Stimulated activated CD8-positive, alpha-beta memory T cell treated with anti-CD3 and anti-CD28 coated beads, Interleukin-2, amount 100 ng/mL, for 1 hour (primary cell): ENCODE measurements at places on chromosomes 12 and 14.

- no peak for DNase-seq
Measured at GRCh38 chr12:113002676-113003075, 24.4 kb downstream of the OAS2 start.

DNA sequence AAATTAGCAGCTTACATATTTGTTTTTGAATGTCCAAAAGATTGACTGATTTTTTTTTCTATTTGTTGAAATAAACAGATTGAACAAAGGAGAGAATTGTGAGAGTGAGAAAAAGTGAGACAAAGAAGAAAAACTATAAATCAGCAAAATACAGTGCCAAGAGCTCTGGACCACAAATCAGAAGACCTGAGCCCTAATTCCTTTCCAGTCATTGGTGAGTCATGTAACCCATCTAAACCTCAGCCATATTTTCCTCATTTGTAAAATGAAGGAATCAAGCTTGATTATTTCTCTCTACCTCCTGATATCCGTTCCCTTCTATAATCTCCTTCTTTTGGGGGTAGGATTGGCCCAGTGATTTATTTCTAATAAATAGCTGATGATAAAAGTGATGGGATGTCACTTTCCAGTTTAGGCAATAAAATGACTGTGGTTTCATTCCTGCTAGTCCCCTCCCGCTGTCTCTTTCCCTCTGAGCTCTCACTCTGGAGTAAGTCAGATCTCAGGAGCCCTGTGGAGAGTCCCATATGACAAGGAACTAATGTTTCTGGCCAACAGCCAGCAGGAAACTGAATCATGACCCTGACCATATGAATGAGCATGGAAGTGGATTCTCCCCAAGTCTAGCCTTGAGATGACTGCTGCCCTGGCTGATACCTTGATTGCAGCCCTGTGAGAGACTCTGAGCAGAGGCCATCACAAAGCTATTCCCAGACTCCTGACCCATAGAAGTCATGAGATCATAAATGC is 218.9 kb downstream of the ACSS3 start:
- no peak for DNase-seq

- DNase-seq, result no peak
Measured at GRCh38 chr14:55094292-55095157, 34.5 kb upstream of the LGALS3 start.

DNA sequence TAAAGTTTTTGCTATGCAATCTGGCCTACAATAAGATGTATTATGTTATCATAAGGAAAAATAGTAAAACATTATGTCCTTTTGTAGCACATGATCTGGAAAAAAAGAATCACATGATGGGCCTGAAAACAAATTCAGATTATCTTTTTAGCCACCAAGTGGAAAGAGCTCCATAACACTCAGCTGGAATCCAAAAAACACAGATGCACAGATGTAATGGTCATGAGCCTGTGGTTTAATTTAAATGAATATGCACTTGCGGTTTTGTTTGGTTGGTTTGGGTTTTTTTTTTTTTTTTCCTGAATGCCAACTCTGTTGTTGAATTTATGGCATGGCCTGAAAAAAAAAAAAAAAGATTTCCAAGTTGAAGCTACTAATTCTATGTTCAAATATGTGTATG is 4.1 kb downstream of the KCNC2 start:
- DNase-seq, result no peak

GRCh38 chr12:130457215-130457614 is 119.5 kb downstream of the PIWIL1 start:
- DNase-seq, result no peak

DNA sequence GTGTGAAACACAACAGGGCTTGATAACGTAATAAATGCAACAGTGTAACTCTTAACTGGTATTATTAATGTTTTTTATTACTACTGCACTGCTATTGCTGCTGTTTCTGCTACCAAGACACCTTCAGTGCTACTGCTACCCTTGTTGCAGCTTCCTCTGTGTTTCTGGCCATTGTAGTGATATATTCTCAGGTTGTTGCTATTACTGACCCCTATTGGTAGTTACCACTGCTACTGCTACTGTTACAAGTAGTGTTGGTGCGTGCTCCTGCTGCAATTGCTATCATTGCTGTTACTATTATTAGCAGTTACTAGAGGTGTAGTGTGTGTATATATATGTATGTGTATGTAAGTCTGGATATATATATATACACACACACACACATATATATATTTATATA is 87.2 kb upstream of the PTPRB start:
- DNase-seq, result no peak

DNA sequence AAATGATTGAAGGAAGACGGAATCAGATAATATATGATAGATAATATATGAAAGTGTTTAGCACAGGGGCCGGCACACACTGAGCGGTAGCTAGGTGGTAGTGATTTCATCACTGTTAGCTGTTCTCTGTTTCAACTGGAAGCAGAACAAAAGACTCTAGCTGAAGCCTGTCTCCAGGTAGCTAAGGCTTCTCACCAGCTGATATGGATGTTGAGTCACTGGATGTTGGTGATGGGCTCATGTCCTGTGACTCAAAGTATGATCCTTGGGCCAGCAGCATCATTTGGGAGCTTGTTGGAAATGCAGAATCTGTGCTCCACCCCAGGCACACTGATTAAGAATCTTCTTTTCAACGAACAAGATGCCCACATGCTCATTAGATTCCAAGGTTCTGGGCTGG is 21.7 kb upstream of the KCNA5 start:
- no peak for DNase-seq

DNA sequence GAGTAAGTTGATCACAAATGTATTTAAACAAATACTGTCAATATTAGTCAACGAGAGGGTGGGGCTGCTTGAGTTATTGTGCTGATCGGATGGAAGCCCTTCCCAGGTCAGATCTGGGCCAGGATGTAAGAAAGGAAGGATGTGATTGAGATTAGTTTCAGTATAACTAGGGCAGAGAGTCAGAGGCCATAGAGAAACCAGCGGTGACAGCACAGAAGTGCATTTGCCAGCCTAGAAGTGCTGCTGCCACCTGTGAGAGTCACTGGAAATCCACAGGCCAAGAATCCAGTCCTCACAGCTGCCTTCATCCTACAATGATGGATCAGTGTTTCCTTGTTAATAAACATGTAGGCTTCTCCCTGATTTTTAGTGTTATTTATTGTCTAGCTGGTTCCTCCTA is 9.8 kb upstream of the FERMT2 start:
- DNase-seq, result no peak

DNA sequence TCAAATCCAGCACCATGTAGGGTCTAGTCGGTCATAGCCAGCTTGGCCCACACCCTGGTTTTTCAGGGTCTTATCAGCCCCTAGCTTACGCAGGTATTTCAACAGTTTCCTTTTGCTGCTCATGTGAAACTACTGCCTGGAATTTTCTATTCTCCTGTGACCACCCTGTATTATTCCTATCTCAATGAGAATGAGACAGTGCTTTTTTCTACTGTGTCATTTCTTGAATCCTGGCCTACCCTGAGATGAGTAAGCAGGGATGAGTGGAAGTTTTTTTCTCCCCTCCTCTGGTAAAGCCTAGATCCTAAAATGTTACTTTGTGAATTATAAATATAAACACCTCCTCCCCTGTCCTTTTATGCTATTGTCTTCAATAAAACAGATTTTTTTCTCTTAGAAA is 62.7 kb upstream of the ARID2 start:
- DNase-seq, result no peak

DNA sequence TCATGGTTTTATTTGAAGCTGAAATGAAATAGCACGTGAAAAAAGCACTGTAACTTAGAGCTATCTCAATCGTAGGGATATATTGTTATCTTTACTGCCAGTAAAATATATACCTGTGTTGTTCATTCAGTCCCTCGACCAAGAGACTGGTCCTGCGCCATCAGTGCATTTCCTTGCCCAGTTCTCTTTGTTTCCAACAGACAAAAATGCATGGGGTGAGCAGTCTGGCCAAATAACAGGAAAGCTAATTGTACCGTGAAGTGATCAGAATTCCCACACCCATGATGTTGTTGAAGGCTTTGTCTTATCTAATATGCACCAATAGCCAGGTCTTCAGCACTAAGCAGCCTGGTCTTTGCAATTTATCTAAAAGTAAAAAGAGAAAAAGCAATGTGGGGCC is 477.1 kb upstream of the GARIN6 start:
- DNase-seq, result no peak

GRCh38 chr12:118900993-118901392 is 80.3 kb upstream of the SRRM4 start:
- DNase-seq, result no peak

DNA sequence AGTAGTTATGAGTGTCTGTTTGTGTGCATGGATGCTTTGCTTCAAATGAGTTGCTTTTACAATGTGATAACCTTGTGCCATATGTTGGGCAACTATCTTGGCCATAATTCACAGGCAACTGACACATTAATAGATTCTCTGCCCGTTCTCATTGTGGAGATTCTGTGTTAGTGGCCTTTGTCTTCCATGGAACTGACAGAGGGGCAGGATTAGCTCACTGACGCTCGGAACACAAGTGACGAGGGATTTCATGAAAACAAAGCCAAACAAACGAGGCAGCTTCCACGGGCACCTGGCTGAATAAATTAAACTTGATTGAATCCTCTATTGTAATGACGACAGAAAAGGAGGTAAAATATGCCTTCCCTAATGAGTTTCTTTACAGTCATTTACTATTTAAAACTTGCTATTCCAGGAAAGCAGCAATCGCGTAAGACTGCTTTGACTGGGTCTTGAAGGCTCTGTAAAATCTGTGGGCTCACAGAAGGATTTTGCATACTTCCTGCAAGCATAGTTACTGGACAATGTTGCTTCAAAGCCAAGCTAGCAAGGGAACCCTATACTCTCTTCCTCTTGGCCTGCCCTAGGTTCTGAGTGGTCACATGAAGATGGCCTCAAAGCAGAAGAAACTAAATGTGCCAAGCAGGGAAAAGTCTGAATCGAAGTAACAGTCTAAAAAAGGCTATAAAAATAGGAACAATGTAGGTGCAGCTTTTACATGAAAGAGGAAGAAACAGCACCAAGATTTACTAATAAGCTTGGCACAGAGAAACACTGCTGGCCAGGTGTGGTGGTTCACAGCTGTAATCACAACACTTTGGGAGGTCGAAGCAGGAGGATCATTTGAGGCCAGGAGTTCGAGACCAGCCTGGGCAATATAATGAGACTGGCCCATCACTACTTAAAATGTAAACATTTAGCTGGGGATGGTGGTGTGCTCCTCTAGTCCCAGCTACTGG is 28.1 kb upstream of the SINHCAF start:
- no peak for DNase-seq

GRCh38 chr12:111557271-111558106 is 41.6 kb downstream of the ATXN2 start:
- no peak for DNase-seq

DNA sequence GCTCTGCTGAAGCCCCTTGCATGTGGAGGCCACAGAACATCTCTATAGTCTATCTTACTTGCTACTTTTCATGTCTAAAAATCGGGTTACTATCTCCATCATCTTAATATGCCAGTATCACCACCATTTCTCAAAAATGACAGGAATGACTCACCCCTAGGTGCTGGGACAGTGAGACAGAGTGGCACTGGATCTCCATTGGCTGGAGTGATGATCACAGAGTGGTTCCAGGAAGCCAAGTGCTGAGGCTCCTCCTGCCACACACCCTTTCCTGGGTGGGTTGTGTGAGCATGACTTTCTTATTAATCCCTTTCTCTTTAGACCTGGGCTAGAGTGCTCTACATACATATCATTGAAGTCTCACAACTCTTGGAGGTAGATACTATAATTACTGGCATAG is 3.3 kb upstream of the ASCL1 start:
- DNase-seq, result no peak

GRCh38 chr12:93954166-93955112 is 193.9 kb upstream of the PLXNC1 start:
- no peak for DNase-seq

DNA sequence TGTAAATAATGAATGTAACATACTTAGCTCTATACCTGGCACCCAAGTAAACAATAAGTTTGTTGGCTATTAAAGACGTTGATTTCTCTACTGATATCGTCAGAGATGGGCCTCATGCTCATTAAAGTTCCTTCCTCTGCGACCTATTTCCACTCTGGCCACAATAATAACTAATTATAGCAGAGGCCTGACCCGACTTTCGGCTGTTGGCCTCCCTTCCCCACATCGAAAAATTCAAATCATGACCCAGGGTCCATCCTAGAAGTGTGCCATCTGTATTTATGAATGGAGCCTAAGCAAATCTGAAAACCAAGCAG is 321 bp upstream of the USP30 start:
- no peak for DNase-seq

DNA sequence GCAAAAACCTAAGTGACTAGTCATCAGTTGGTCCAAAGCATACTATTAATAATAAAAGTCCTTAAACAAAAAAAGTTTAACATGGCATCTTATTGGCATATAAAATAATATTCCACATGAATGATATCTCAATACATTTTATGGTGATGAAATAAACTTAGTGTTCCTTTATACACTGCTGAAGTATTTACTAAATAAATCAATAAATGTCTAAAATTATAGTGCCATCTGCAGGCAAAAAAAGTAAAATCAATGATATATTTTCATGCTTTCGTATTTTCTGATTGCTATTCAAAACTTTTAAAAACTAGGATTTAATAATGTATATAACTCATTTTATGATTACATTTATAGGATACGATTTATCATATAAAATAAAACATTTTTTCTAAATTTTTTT is 30.5 kb downstream of the PUS7L start:
- DNase-seq, result no peak

GRCh38 chr14:69459122-69459521 is 25.4 kb upstream of the PLEKHD1 start:
- no peak for DNase-seq
